ENCODE measurements at places on chromosomes 5 and 9. TPM values are rescaled to one million over a fixed set of nuclear protein-coding genes. Genes with fewer than 3 reads are reported as not detected.

GRCh38 chr5:14263699-14264098 is 120.6 kb downstream of the TRIO start:
- H3K4me1 ChIP-seq, result peaks cover 78% of the 10 kb centered on the region
- no peaks in the 10 kb centered on the region for H3K27me3 ChIP-seq
- DNase-seq, result no peak
- H3K36me3 ChIP-seq, result no peaks in the 10 kb centered on the region

GRCh38 chr9:129198319-129199043 is 20.4 kb upstream of the IER5L start:
- H3K4me3 ChIP-seq, result no peak overlapping the region
- DNase-seq, result no peak
- H3K36me3 ChIP-seq, result no peaks in the 10 kb centered on the region
- peak overlapping the region; percentile 11 for H3K27ac ChIP-seq

DNA sequence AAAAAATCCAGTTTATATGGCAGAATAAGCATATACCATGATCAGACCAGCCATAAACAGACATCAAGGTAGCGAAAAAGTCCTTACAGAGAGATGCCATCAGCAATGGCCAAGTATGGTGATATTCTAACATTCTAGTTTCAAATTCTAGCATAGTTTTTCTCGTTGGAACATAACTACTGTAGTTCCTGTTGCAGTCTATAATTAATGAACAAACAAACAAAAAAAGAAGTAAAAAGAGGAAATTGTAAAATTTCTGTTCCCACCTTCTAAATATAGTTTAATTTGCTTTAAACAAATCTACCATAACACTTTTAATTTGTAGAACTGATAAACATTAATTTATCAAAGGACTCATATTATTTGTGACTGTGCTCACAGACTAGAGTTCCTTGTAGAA is 9.9 kb upstream of the CD180 start:
- H3K36me3 ChIP-seq, result no peaks in the 10 kb centered on the region
- peak overlapping the region; percentile 96 for H3K27ac ChIP-seq
- H3K4me1 ChIP-seq, result peaks cover 91% of the 10 kb centered on the region
- no peaks in the 10 kb centered on the region for H3K27me3 ChIP-seq

GRCh38 chr5:107977550-107978071 is 306.9 kb upstream of the EFNA5 start:
- no peak overlapping the region for H3K27ac ChIP-seq
- H3K36me3 ChIP-seq, result peaks cover 3% of the 10 kb centered on the region
- DNase-seq, result no peak
- H3K4me1 ChIP-seq, result no peaks in the 10 kb centered on the region
- H3K4me3 ChIP-seq, result no peak overlapping the region

DNA sequence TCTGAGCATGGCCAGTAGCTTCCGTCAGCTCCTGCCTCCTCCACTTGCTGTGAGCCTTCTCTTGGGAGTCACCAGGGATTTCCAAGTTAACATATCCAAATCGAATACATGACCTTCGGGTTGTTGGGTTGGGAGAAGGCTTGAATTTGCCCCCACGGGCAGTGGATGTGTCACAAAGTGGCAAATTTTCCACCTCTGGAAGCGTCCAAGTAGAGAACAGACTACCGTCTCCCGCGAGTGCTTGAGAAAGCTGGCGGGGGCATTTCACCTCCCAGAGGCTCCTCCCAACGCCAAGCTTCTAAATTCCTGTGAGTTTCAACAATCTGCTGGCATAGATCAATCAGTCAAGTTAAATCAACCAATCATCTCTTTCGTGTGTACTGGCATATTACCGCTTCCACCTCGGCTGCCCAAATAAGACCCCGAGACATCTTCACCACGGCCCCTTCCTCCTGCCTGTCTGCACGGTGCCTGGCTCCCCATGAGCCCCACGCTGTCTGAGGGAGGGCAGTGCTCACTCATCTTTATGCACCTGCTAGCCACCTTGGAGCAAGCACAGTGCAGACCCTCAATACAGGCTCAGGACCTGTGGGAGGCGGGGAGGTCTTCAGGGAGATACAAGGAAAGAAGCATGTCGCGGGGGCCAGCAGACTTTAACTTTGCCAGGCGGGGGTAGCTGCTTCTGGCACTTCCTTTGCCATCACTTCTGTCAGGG is 79.1 kb downstream of the MRPL36 start:
- H3K4me3 ChIP-seq, result no peak overlapping the region
- H3K27ac ChIP-seq, result no peak overlapping the region
- H3K27me3 ChIP-seq, result peaks cover 1% of the 10 kb centered on the region
- H3K36me3 ChIP-seq, result no peaks in the 10 kb centered on the region

MORN5 gene
- not detected for total RNA-seq

GRCh38 chr5:117195076-117195475 is 620.5 kb upstream of the SEMA6A start:
- H3K36me3 ChIP-seq, result no peaks in the 10 kb centered on the region
- no peaks in the 10 kb centered on the region for H3K4me1 ChIP-seq

- H3K27me3 ChIP-seq, result no peaks in the 10 kb centered on the region
- H3K27ac ChIP-seq, result no peak overlapping the region
- H3K4me1 ChIP-seq, result peaks cover 12% of the 10 kb centered on the region
- no peak for DNase-seq
Observed at GRCh38 chr5:143186623-143187022, 216.9 kb downstream of the NR3C1 start.

GRCh38 chr5:60980511-60980910 is 35.5 kb downstream of the NDUFAF2 start:
- no peak overlapping the region for H3K27ac ChIP-seq
- H3K4me3 ChIP-seq, result no peak overlapping the region
- no peak for DNase-seq
